Caki2 (cell line): ENCODE measurements at places on chromosomes 12 and 14.

- peak; percentile 76 for DNase-seq
Observed at GRCh38 chr12:6925540-6926279, 2.0 kb upstream of the ATN1 start.

- peak; percentile 59 for DNase-seq
Observed at GRCh38 chr12:29782871-29783772, 620 bp downstream of the TMTC1 start.

DNA sequence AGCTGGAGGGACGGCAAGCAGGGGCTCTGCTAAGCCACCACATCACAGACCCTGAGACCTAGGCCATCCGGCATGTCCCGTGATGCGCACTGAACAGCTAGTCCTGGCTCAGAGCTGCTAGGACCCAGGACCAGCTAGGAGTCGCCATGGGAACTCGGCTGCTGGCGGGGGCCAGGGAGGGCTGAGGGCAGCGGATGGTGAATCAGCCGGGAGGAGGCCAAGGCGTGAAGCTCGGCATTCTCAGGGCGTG, 5.1 kb downstream of the AHNAK2 start:
- DNase-seq: no peak

- no peak for DNase-seq
Observed at GRCh38 chr14:55814064-55814463, 234.1 kb downstream of the KTN1 start.

DNA sequence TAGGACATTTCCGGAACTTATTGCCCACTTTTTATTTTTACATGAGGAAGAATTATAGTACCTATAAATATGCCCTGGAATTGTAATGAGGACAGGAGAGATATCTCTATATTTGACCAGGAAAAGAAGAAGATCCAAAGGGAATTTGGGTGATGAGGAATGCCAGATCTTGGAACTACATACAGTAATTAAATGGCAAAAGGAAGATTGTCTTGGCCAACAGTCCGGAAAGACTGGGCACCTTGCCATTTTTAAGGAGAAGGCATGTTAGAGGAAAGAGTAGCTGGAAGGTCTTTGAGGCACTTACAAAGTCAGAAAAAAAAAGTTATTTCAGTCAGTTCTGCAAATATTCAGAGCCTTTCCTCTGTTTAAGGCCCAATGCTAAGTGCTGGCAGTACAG, 616.4 kb downstream of the MED13L start:
- DNase-seq: no peak

- peak; percentile 38 for DNase-seq
Observed at GRCh38 chr12:39831587-39832315, 212.1 kb upstream of the ABCD2 start.

DNA sequence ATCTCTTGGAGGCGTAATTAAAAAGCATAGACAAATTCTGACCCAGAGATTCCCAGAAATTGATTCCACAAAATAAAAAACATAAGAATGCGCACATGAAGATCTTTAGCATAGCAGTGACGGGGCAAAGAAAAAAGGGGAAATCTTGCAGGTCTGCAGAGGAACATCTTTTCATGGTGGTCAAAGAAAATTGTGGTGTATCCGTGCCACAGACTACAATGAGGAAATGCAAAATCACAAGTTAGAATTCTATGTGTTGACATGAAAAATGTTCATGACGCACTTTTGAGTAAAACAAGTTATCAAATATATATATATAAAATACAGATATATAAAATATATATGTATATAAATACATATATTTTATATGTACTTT, 101.6 kb downstream of the RIMBP2 start:
- no peak for DNase-seq

- DNase-seq: no peak
Observed at GRCh38 chr14:24267516-24267915, 3.9 kb downstream of the RABGGTA start.

DNA sequence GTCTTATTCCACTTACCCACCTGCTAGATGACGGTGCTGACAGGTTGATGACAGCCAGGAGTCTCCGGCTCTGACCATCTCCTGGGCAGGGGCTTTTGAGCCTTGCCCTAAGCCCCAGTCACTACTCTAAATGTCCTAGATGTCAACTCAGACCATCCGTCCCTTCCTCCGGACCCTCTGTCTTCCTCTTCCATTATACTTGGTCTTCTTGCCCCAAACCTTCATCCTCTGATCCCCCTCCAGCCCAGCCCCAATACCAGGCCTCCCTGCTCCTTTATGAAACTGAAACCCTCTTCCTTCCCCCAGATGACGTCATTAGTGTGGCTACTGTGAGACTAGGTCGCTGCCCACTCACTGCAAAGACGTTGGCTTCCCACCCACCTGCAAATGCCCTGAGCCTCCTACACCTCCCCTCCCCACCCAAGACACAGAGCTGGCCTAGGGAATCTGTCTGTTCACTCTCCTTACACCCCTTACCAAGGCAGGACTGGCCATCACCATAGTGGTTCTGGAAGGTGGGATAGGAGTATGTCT, 10.1 kb downstream of the KRT71 start:
- DNase-seq: no peak

GRCh38 chr12:92911339-92911738, 17.8 kb downstream of the EEA1 start:
- DNase-seq: no peak

DNA sequence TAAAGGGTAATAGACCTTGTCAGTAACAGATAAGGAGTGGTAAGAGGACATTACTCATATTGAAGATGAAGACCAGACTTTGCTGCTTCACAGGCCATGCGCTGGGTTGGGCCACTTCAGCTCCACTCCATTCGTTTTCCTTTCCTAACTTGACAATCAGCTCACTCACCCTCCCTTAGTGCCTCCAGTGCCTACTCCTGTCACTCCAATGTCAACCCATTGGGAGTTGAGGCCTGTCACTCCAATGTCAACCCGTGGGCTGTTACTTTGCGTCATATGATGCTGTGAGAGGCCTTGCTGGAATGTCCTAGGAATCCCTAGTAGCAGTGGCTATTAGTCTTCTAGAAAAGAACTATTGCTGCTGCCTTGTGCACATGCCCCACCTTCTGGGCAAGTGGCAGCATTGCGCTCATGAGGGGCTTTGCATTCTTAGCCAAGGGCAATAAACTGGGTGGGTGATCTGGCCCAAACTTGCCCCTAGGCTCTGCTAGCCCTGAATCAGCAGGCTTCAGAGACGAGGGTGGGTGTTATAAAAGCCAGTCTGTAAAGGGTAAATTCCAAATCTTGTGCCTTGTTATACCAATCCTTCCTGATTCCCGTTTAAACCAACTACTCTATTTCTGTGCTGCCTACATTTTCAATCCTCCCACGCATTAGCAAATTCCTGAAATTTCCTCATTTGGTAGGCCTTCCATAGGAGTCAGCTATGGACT, 36.1 kb downstream of the BAZ2A start:
- peak; percentile 77 for DNase-seq

DNA sequence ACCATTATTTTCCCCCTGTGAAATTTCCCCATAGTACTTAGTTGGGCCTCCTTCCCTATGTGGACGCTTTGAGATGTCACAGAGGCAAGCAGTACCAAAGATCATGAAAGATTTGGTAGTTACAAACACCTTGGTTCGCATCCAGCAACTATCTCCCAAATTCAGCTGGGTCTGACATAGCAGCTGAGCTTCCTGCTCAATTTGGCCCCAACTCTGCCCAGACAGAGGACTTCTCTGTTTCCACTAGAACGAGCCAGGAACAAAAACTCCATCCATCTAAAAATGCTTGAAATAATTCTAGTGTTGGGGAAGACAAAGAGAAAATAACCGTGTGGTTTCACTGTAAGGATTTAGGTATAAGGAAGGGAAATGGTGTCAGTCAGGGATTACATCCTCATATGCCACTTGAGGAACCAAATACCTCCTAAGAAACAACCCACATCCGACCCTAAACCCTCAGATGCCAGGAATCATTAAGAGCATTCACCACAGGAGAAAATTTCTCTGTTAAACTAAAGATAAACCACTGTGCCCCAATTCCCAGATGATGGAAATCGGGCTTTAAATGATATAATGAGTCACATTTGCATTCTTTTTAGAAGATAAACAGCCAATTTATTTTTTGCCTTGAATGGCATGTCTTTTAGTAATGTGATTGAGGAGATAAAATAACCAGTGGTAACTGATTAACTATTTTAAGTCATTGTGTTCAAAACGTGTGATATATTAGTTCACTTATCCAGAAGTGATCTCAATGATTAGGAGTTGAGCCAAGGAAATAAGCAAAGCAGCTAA, 103.7 kb upstream of the IFNG-AS1 start:
- DNase-seq: peak; percentile 78

DNA sequence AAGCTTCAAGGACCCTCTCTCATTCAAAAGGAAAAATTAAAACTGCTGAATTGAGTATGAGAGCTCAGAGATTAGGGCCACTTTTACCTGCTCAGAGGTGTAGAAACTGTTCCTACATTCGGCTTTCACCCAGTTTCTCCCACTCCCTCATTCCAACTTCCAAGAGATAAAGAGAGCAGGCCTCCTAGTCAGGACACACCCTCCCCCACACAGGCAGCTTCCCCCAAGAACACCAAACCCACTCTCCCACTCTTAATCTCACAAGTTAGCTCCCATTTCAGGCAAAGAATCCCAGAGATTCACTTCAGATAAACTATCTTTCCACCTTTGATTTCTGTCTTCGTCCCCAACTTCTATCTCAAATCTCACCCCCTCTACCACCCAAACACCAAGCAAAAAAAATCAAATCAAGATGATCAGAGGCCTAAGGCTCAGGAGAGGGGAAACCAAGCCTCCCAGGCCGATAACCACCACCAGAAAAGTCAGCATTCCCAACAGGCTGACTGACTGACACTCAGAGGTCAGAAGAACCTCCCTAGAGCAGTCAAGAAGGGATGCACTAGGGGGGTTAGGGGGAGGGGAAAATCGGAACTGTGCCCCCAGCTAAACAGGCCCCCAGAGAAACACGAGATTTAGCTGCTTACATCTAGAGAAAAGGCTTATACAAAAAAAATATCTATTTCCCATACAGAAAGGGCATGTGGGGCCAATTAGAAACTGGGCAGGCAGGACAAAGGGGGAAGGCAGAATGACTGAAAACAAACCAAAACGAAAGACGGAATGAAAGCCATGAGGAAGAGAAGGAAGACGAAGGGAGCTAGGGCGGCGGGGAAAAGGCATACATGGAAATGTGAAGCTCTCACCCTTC, 13.2 kb upstream of the CDH24 start:
- no peak for DNase-seq

DNA sequence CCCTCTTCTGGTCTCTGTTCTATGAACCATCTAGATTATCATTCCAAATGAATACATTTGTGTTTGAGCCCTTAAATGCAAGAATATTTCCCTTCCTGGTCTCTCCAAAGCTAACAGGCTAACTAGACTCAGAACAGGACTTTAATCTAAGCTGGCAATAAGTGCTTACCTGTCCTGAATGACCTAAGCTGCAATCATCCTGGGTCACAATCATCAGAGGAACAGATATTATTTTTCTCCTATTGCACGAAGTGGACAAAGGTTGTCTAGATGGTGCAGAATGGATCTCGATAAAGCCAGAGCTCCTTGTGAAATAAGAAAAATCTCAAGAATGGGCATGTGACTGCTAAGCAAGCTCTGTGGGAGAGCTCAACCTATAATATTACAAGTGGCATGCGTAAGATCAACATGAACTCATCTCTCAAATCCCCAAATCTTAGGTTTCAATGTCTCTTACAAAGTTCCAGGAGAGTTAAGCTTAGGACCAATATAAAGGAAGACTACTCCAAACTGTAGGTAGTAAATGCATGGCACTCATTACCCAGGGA, 10.6 kb upstream of the NUMB start:
- DNase-seq: no peak
